Renal cortex interstitium (tissue), 15 donors: ENCODE measurements at places on chromosomes 2 and 18.

DNA sequence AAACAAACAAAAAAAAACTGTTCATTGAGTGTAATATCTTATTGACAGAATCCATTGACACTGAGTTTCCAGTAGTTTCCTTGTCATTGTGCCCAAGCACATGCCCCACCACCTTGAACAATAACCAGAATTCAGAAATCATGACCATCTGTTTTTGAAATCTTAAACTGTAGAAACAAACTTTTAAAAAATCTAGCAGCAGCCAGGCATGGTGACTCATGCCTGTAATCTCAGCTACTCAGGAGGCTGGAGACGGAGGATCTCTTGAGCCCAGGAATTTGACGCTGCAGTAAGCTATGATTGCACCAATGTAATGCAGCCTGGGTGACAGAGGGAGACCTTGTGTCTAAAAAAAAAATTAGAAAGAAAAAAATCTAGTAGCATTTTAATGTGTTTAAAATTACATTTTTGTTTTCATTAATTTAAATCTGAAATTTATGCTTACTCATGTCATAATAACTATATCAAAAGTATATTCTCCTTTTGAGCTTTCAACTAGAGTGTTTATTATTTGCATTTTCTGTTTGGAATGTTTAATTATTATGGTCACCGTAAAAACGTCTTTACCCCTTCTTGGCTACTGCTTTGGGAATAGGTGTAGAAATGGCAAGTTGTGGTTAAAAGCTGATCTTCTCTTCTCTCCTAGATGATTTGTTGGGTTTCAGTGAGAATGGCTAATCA lies 25.2 kb upstream of the STON1 start:
- no peak for DNase-seq

GRCh38 chr2:136135921-136136906 lies 18.3 kb upstream of the CXCR4 start:
- no peak for DNase-seq

- no peak for DNase-seq
These were observed 124.2 kb upstream of the REV1 start for GRCh38 chr2:99613980-99614379.

DNA sequence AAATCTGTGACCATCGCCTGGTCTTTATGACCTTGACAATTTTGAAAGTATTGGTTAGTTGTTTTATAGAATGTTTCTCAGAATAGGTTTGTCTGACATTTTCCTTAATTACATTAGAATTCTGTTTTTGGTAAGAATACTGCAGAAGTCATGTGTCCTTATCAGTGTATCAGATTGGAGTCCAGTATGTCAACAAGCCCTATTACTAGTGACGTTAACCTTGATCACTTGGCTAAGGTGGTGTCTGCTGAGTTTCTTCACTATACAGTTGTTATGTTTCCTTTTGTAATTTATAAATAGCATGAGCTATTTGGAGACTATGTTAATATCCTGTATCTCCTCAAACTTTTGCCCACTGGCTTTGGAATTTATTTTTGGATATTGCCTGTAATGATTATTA lies 10.8 kb upstream of the IL36G start:
- no peak for DNase-seq

- DNase-seq, result no peak
These were observed 16.7 kb downstream of the COLEC11 start for GRCh38 chr2:3611589-3611988.

GRCh38 chr2:233385489-233386044 lies 31.3 kb downstream of the DGKD start:
- DNase-seq, result peak; percentile 18

DNA sequence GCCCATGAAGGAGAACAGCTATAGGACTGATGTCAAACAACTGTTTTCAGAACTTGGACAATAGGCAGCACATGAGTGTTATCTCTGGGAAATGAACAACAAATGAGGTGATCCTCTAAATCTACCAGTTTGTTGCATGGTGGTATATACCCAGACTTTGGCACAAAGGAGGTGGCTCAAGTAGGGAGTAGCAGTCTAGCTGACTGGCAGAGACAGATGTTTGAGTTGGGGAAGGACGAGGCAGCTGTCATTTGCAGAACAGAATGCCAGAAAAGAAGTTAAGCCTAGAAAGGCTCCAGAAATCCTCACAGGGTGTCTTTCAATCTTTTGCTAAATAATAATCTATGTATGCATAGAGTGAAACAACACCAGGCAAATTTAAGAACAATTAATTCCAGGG lies 47.4 kb downstream of the RPE start:
- no peak for DNase-seq

DNA sequence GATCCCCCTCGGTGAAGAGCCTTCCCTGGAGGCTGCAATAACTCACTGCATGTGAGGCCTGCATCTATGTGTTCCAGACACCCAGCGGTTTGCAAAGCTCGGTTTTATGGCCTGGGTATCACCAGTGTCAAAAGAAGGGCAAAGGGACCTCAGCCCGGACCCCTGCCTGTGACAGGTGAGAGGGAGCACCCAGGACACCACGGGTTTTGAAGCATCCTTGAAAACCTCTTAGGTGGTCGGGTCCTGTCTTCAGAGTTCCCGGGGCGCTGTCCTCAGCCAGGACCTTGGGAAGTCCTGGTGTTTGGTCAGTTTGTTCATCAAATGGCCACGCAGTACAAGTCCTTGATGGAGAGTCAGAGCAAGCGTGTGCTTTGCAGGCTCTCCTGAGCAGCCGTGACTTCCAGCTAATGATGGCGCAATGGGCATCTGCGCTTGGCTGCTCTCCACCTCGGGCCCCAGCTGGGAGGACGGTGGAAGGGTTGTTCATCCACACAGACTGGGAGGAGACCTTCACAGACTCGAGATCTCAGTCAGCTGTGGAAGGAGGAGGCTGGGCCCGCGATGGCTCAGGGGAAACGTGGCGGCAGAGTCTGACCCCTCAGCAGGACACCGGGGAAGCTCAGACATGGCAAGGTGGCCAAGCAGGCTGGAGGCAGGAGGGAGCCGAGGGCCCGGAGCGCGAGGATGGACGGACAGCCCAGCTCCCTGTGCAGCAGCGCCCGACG lies 113.1 kb upstream of the GPC1 start:
- DNase-seq, result no peak

DNA sequence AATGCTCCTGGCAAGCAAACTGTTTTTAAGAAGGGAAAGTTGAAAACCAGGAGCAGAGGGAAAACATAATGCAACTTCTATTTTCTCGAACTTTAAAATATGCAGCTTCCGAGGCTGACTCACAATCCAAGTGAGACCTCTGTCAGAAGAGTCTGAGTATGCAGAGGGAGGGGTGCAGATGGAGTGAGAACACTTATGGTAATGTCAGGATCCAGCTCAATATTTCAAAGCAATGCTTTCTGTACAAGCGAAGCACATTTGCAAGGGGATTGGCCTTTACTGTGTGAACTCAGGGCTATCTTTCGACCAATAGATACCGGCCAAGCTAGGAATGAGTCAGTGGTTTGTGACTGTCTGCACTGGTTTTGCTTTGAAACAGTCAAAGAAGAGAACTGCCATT lies 242.7 kb downstream of the CNTNAP5 start:
- DNase-seq, result no peak

- no peak for DNase-seq
These were observed 220.4 kb upstream of the MEX3C start for GRCh38 chr18:51417643-51418483.

- DNase-seq, result peak; percentile 80
These were observed 68.4 kb downstream of the MCFD2 start for GRCh38 chr2:46847185-46847710.

- DNase-seq, result no peak
These were observed 117.6 kb upstream of the APCDD1 start for GRCh38 chr18:10336749-10337350.

- no peak for DNase-seq
These were observed 150.2 kb downstream of the PARD3B start for GRCh38 chr2:204695506-204695905.

GRCh38 chr2:156719036-156719435 lies 282.9 kb downstream of the GPD2 start:
- no peak for DNase-seq

DNA sequence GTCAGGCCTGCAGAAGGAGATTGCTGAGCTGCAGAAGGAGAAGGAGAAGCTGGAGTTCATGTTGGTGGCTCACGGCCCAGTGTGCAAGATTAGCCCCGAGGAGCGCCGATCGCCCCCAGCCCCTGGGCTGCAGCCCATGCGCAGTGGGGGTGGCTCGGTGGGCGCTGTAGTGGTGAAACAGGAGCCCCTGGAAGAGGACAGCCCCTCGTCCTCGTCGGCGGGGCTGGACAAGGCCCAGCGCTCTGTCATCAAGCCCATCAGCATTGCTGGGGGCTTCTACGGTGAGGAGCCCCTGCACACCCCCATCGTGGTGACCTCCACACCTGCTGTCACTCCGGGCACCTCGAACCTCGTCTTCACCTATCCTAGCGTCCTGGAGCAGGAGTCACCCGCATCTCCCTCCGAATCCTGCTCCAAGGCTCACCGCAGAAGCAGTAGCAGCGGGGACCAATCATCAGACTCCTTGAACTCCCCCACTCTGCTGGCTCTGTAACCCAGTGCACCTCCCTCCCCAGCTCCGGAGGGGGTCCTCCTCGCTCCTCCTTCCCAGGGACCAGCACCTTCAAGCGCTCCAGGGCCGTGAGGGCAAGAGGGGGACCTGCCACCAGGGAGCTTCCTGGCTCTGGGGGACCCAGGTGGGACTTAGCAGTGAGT lies 19.4 kb downstream of the FOSL2 start:
- no peak for DNase-seq

DNA sequence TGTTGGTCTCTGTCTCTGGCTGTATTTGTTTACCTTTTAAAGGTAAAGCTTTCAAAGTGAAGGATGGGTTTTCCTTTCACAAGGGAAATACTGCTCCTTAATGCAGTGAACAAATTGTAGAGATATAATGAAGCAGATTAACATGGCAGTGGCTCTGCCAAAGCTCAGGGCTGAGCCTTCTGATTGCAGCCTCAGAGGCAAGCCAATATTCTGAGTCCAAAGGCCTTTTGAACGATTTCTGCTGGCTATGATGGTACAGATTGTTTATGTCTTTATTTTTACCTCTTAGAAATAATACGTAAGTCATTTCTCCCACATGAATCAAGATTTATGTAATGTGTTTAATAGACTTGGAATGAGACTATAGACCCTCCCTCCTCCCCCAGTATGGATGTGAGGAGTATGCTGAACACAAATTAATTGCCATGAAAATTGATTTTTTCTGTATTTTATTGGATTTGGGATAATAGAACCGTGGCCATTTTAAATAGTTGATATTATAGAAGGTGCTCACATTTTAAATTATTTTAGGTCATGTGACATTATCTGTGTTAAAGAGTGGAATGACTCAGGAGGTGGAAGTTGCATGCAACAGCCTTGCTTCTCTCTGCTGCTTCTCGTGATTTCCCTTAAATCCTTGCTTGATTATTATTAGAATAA lies 772 bp downstream of the SCN2A start:
- DNase-seq, result no peak

DNA sequence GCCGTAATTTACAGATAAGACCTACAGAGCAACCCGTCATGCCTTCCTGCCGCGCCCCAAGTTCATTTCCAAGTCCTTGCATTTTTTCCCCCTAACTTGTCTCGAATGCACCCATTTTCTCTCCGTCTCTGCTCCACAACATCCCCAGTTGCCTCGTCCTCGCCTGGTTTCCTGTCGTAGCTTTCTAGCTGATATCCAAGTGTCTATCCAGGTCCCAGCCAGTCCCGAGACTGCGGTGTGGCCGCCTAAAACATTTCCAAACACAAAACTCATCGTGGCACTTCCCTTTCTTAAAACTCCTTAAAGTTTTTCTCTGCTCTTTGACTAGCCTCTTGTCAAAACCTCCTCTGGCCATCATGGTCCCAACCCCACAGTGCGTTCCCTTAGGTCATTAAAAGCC lies 1.2 kb upstream of the BARD1 start:
- no peak for DNase-seq

DNA sequence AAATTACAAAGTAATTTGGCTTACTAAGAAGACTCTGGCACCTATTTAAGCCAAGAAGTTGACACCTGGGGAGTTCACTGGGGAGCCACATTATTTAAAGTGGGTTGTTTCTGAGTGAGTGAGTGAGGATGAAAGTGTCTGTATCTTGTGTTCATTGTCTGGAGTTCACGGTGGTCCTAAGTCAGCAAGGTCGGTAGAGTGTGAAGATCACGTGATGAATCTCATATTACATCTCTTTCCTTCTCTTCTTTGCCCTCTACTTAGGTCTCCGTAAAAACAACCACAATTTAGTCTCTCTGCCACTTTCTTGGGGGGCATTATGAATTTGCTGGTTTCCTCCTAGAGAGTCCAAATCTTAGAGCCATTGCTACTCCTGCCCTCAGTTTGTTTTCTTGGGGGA lies 67.8 kb downstream of the DIS3L2 start:
- no peak for DNase-seq

- DNase-seq, result no peak
These were observed 327.6 kb downstream of the TDRD15 start for GRCh38 chr2:21451403-21451802.
